ENCODE measurements at places on chromosomes 1 and 21. TPM values are rescaled to one million over a fixed set of nuclear protein-coding genes. Genes with fewer than 3 reads are reported as not detected.

GRCh38 chr1:111234258-111234657, 6.7 kb downstream of the CHI3L2 start:
- no peak for DNase-seq

GRCh38 chr1:64895500-64895899, 70.8 kb downstream of the JAK1 start:
- DNase-seq: peak; percentile 35

DNA sequence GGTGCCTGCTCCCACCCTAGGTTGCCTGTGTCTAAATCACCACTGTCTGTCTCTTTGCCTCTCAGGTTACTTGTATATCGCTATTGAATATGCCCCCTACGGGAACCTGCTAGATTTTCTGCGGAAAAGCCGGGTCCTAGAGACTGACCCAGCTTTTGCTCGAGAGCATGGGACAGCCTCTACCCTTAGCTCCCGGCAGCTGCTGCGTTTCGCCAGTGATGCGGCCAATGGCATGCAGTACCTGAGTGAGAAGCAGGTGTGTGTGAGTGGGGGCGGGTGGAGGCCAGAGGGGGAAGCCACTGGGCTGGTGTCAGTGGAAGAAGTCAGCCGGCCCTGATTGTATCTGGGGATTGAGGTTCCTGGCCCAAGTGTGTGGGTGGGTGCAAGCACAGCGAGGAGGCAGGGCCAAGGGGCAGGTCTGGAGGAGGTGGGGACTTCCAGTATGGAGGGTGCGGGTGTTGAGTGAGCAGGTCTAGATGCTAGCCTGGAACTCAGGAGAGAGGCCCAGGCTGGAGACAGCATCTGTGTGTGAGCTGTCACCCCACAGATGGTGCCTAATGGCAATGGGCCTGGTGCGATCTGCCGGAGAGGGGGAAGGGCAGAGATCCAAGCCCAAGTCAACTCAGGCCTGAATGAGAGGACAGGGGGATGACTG, 17.2 kb downstream of the TIE1 start:
- DNase-seq: no peak

DNA sequence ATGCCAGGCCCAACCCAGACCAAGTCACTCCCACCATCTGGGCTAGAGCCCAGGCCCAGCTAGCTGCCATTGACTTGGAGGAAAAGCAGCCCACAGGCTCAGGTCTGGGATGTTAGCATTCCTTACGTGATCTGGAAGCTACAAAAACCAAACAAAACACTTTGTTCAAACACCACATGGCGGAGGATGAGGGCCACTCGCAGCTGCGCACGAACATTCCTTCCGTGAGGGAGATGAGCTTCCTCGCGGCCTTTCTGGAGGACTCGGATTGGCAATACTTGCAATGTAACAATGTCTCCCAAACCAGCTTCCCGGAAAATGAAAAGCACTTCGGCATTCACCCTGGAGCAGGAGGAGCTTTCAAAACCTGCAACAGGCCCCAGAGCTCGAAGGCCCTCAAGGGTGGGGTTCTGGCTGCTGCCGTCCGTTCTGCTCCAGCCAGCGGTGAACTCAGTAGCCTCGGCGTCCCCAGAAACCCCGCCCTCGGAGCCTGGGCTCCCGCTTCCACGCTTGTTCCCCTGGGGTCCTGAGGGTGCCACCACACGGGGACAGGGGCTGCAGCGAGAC, 40.5 kb downstream of the COL6A1 start:
- DNase-seq: no peak

GRCh38 chr1:219387211-219387610, 213.5 kb downstream of the LYPLAL1 start:
- no peak for DNase-seq

DDX59 gene
- total RNA-seq: 25.4 TPM

SERTAD4 gene
- total RNA-seq: not detected
